ENCODE measurements at places on chromosomes 16 and 17.

DNA sequence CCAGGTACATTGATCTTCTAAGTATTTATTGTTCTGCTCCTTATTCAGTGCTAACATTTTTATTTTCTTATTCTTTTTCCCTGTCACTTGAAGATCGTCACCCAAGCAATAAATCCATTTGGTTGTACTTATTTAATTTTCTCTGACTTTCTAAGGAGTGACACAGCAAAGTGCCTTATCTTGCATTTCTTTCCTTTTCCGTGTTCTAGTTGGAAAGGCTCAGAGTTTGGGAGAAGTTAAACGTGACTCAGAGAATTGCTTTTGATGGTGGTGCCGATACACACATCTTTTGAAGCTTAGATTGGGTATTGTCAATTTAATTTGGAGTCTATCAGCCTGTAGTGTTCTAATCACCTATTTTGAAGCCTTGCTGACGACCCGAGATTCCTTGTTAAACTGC, 72.0 kb downstream of the PITPNC1 start:
- no peak for DNase-seq

GRCh38 chr17:2336852-2337543, at the start of gene SGSM2:
SGSM2 (plus strand) TSS chr17:2337501; CDS start chr17:2337689, 188 bp downstream.
- DNase-seq = no peak

- DNase-seq = no peak
These were observed 75.4 kb upstream of the FA2H start for GRCh38 chr16:74850027-74850426.

DNA sequence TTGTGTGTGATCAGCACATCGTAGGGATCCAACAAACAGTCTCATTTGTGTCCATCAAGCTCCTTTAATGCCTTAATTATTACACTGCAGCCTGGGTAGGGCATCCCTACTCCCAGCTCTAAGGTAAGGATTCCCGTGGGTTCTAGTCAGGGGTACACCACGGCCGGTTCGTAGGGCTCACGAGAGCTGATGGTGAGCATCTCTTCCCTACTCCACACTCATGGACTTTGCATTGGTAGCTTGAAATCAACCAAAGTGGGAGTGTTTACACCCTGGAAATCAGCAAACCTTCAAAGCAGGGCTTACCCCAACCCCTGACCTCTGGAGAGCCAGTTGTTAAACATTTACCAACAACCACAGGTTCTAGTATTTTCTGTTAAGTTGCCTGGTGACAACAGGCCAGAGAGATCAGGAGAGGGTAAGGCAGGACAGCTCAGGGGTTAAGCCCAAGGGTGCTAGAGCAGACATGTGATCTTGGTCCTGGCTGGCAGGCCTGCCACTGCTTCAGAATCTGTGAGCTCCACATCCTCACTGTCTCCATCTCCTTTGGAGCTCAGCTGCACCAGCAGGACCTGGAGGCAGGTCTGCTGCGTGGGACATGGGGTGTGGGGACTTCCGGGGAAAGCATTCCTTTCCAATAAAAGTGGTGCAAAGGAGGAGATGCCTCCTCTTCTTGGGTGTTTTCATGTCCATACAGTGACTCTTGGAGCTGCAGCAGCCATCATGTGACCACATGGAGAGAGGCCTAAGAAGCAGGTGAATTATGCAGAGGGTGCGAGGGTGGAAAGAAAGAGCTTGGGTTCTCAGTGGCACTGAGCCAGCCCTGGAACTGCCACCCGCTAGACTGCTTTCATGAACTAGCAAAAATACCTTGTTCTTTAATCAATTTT, 36.1 kb upstream of the ZCCHC14 start:
- DNase-seq = no peak

DNA sequence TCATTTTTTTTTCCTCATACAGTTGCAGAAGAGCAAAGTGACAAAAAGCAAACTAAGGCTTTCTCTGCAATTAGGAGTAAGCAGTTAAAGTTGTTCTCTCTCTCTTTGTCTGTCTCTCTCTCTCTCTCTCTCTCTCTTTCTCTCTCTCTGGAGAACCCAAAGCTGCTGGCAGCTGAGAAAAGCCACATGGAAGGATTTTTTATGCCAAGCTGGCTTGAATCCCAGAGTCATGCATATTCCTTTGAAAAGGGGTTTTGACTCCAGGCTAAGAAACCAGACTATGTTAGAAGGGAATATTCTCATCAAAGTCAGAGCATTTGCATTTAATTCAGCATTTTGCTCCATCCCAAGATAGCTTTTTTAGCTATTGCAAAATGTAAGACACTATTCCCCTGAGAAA, 1114.2 kb upstream of the GOT2 start:
- no peak for DNase-seq

GRCh38 chr17:80761110-80761871, 216.7 kb downstream of the RPTOR start:
- DNase-seq = no peak

GRCh38 chr17:40448213-40448638, 5.0 kb downstream of the IGFBP4 start:
- no peak for DNase-seq

DNA sequence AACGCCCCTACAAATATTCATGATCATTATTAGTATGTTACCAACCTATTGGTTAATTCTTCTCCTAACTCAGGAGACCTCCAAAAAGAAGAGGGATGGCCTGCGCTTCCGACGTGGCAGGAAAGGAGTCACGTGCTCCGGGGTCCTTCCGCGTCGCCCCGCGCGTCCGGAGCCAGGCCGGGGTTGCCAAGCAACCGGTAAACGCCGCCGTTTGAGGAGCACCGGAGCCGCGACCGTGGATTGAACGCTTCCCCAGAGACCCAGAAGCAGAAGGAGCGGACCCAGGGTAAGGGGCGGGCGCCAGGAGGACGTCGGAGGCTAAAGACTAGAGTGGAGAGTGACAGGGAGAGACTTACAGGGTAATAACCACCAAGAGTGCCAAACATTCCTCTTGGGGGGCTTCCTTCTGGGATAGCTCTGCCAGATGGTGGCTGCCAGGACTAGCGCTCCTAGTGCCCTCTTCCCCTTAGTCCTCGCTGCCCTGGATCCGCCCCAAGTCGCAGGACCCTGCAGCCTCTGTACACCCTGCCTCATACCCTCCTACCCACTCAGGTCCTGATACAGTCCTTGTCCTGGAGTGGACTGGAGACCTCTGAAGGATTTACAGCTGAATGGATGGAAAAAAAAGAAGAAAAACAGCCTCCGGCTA, at the start of gene DNAI2:
Gene DNAI2, plus strand, starts transcription at position 175 of the 649 bp plus-strand sequence. CDS start 7,584 bp downstream, outside the sequence.
- peak; percentile 55 for DNase-seq

- no peak for DNase-seq
These were observed at the start of gene CENPV for GRCh38 chr17:16353317-16354174. CENPV (minus strand) TSS chr17:16353469; CDS start chr17:16353436, 33 bp downstream.

Data from NCI-H1436 treated with DMSO at 0.1 percent for 48 hours (cell line).